ENCODE measurements at places on chromosomes 2 and 18.
A peak's percentile ranks its signal among the peaks of the same experiment; 100 is the strongest.

- DNase-seq: no peak
- H3K4me3 ChIP-seq: no peak overlapping the region
- no peaks in the 10 kb centered on the region for H3K4me1 ChIP-seq
- H3K27me3 ChIP-seq: no peaks in the 10 kb centered on the region
- H3K27ac ChIP-seq: no peak overlapping the region
These were observed 147.8 kb upstream of the SPHKAP start for GRCh38 chr2:228329282-228329681.

- no peaks in the 10 kb centered on the region for H3K36me3 ChIP-seq
- no peak overlapping the region for H3K27ac ChIP-seq
- no peaks in the 10 kb centered on the region for H3K27me3 ChIP-seq
- no peak overlapping the region for H3K4me3 ChIP-seq
- no peaks in the 10 kb centered on the region for H3K4me1 ChIP-seq
- peak; percentile 31 for DNase-seq
These were observed 91.6 kb downstream of the TMX3 start for GRCh38 chr18:68623342-68623741.

- no peak overlapping the region for H3K4me3 ChIP-seq
- no peaks in the 10 kb centered on the region for H3K4me1 ChIP-seq
- no peak for DNase-seq
- H3K27me3 ChIP-seq: no peaks in the 10 kb centered on the region
- H3K36me3 ChIP-seq: no peaks in the 10 kb centered on the region
- no peak overlapping the region for H3K27ac ChIP-seq
These were observed 337.7 kb upstream of the SETBP1 start for GRCh38 chr18:44342946-44343345.

- no peak for DNase-seq
- H3K27ac ChIP-seq: no peak overlapping the region
- H3K4me3 ChIP-seq: no peak overlapping the region
- H3K27me3 ChIP-seq: no peaks in the 10 kb centered on the region
These were observed 35.1 kb downstream of the DCAF17 start for GRCh38 chr2:171469176-171469575.

DNA sequence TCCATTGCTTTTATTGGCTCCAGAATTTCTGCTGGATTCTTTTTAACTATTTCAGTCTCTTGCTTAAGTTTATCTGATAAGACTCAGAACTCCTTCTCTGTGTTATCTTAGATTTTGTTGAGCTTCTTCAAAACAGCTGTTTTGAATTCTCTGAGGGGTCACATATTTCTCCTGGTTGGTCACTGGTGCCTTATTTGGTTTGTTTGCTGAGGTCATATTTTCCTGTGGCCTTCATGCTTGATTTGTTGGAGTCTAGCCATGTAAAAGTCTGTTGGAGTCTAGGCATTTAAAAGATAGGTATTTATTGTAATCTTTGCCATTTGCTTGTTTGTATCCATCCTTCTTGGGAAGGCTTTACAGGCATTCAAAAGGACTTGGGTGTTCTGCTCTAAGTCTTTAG lies 398.7 kb downstream of the DSEL start:
- no peak overlapping the region for H3K4me3 ChIP-seq
- no peaks in the 10 kb centered on the region for H3K36me3 ChIP-seq
- no peak overlapping the region for H3K27ac ChIP-seq
- DNase-seq: no peak
- no peaks in the 10 kb centered on the region for H3K4me1 ChIP-seq
- H3K27me3 ChIP-seq: no peaks in the 10 kb centered on the region

- peaks cover 2% of the 10 kb centered on the region for H3K27me3 ChIP-seq
- H3K4me3 ChIP-seq: no peak overlapping the region
- DNase-seq: no peak
- no peak overlapping the region for H3K27ac ChIP-seq
These were observed 105.9 kb upstream of the STPG4 start for GRCh38 chr2:47260971-47261370.

DNA sequence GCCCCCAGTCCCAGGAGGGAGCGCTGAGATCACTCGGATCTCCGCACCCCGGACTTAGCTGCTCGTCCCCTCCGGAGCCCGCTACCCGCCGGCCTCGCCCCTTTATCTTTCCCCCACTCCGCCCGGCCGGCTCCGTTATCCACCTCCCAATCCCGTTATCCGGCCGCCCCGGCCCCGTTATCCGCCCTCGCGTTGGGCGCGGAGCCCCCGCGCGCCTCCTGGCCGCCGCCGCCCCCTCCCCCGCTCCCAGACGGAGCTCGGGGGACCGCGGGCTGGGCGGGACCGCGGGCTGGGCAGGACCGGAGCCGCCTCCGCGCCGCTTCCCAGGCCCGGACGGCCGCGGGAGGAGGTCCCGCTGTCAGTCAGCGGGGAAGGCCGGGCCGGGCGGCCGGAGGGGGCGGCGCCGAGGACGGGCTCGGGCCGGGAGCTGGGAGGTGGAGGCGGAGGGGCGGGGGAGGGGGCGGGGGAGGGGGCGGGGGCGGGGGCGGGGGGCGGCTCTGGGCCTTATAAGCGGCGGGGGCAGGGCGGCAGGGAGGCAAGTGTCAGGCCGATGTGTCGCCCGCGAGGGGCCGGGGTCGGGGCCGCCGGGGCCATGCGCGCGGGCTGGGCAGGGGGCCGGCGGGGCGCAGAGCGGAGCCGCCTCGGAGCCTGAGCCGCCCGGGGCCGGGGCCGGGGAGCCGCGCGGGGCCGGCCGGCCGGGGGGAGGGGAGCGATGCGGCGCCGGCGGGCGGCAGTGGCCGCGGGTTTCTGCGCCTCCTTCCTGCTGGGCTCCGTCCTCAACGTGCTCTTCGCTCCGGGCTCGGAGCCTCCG lies at the start of gene PKDCC:
PKDCC (plus strand) TSS at position 534 of the 811 bp plus-strand sequence; CDS start at position 713, 179 bp downstream.
- H3K27me3 ChIP-seq: peaks cover 58% of the 10 kb centered on the region
- no peak for DNase-seq

DNA sequence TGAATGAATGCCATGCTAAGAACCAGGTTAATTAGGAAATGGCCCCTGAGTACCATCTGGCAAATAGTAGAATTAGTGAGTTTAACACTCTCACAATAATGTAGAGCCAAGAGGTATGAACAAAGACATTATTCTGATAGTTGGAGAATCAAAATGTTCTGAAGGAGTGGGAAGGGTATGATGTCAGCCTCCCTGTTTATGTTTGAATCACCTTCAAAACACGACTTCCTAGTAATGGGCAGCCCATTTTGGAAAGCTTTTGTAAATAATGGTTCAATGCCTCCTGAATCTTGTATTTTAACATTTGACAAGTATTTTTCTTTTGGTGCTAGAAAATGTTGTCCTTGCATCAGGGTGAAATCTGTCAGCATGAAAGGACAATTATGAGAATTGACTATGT lies 108.3 kb downstream of the DSEL start:
- no peak overlapping the region for H3K27ac ChIP-seq
- peaks cover 4% of the 10 kb centered on the region for H3K4me1 ChIP-seq
- H3K27me3 ChIP-seq: peaks cover 2% of the 10 kb centered on the region
- H3K4me3 ChIP-seq: no peak overlapping the region
- no peaks in the 10 kb centered on the region for H3K36me3 ChIP-seq

Measured in activated CD8-positive, alpha-beta T cell treated with anti-CD3 and anti-CD28 coated beads, Interleukin-2, amount 10 ng/mL, durations not matched to agents 7 days and 5 days (primary cell).